Activated naive CD8-positive, alpha-beta T cell treated with anti-CD3 and anti-CD28 coated beads, Interleukin-2, amount 50 U/mL, for 16 hours (primary cell): ENCODE measurements at places on chromosomes 16 and 17.

- no peak for DNase-seq
Observed at GRCh38 chr17:78933025-78933958, 8.1 kb upstream of the TIMP2 start.

- DNase-seq = no peak
Observed at GRCh38 chr17:81499601-81499970, 13.0 kb downstream of the ACTG1 start.

DNA sequence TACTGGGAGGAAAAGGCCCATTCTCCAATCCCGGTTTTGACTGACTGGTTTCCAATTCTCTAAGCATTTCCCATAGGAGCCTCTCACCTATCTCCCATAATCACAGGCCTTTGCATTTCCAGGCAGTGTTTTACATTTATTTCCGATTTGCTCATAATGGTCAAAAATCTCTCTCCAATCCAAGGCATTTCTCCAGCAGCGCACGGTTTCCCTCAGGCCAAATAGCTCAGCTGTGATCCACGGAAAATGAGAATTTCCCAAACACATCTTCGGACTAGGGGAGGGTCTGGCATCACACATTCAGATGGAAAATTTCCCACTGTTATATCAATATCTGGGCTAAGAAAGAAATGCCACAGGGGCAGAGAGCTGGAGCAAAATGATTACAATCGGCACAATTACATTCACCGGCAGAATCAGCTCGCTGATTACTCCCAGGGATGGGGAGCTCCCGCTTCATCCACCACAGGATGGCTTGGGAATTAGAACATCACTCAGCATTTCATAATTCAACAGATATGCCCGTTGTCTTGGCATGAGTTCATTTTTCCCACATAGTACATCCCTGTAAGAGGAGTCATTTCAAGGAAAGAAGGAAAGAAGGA is 6.7 kb downstream of the PIPOX start:
- no peak for DNase-seq

- no peak for DNase-seq
Observed at GRCh38 chr16:12057266-12057665, 80.7 kb downstream of the SNX29 start.

DNA sequence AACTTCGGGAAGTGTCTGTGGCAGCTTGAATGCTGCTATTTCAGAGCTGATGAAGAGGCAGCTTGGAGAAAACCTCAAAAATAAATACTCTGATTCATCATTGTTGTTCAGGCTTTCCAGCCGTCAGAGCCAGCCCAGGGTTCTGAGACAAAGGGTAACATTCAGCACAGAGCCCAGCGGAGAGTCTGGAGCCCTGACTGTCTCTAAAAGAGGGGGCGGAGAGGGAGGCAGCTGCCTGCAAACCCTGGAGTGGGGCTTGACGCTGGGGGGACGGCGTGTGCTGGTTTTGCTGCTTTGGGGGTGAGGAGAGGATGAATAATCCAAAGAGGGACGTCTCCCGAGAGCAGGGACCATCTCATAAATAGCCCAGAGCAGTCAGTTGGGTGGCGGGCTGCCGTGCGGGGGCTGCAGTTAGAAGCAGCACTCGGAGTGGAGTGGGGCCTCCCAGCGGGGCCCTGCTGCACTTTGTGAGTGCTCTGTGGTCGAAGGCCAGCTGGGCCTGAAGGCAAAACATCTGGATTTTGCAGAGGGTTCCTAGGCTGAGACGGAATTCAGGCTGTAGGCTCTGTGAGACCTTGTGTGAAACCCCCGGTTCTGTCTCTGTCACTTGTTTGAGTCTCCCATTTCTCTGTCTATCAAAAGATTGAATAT is 237.8 kb downstream of the PRKCA start:
- DNase-seq = no peak

GRCh38 chr17:5031365-5032082 is 3.7 kb downstream of the SLC52A1 start:
- peak; percentile 64 for DNase-seq

- no peak for DNase-seq
Observed at GRCh38 chr16:19008245-19009169, 24.8 kb downstream of the TMC7 start.

- no peak for DNase-seq
Observed at GRCh38 chr17:1049446-1050225, 52.7 kb downstream of the TIMM22 start.

DNA sequence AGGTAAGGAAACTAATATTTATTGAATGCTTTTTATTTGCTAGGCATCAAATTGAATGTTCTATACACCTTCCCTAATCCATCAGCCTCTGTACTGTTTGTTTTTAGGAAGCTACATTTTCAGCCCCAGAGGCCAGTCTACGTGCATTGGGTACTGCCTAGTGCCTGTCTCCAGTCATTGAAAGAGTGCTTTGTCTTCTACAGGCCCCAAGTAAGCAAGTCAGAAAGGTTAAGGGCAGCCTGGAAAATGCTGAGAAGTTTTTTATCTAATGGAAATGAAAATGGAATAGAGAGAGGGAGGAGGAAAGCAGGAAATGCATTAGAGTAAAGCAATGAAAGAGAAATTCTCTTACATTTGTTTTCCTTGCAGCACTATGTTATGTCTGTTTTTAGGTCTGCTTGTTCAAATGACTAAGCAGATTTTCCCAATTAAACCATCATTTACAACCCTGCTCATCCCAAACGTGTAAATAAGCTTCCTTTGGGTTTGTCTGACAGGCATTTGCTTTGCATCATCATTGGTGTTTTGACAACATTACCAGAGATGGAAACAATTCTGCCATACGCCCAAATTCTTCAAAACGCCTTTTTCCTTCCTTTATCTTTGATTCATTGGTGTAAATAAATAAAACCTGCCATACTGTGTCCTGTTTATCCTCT is 116.0 kb upstream of the GOT2 start:
- DNase-seq = no peak

GRCh38 chr16:70788668-70789594 is 12.0 kb downstream of the VAC14 start:
- no peak for DNase-seq

DNA sequence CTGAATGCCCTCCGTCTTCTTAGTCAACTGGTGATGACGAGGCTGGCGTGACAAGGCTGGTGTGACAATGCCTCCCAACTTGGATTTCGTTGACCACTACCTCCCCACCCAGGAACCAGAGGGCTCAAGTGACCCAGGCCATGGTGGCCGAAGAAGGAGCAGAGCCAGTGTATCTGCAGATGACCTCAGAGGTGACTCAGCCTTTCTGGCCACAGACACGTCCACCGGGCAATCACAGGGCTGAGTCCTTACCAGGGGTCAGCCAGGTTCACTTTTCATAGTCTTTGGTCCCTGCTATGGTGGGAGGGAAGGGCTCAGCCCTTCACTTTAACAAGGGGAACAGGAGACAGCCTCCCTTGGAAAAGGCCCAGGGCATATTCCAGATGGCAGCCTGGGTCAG is 116.3 kb downstream of the MAF start:
- DNase-seq = no peak

DNA sequence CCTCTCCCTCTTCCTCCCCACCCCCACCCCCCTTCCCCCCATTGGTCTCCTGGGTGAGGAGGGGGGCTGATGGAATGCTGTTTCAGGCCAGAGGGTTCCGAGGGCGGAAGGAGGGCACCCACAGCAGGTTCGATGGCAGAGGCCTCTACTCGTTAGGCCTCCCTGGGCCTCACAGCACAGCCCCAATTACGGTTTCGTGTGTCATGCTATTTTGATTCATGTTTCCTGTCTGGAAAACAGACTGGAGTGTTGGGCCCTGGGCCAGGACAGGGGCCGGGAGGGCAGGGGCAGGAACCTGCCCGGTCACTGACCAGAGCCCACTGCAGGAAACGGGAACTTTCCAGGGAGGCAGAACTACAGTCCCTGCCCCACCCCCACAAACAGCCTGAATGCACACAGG is 138.2 kb downstream of the C16orf95 start:
- no peak for DNase-seq

GRCh38 chr17:29163563-29163962 is 16.6 kb downstream of the MYO18A start:
- DNase-seq = no peak

- DNase-seq = no peak
Observed at GRCh38 chr17:78575899-78576298, 1.3 kb downstream of the DNAH17 start.

GRCh38 chr16:24069036-24069590 is 187.0 kb upstream of the CACNG3 start:
- no peak for DNase-seq

DNA sequence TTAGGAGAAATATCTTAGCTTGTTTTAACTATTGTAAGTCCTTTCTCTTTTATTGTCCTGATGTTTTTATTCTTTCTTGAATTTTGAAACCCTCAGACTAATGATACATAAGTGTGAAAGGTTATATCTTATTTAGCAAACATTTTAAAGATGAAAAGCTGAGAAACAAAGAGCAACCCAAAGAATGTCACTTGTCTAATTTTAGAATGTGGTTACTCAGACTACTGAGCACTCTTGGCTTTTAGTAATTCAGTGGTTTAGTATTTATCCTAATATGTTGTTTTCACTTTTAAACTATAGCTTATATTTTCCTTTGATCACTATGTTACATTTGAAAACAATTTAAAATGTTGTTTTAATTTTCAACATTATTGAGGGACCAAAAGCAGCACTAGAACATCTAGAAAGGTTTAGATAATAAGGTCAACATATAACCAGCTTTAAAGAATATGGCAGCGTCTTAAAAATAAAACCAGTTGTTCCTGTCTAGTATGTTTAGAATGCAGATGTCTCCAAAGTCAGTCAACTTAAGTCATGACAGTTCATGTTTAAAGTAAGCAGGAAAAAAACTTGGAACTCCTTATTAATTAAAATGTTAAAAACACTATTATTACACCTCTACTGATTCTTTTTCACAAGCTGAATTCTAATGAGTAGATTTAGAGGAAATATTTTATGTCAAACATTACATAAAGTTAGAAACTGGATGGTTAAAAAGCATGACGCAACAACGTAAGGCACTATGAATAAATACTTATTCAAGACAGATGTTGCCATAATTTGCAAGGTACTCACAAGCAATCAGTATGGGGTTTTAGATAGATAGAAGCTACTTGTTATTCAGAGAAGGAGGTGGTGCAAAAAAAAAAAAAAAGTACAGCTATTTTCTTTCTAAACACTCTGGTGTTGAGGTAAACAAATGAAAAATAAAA is 2.4 kb downstream of the MBTD1 start:
- DNase-seq = no peak

- no peak for DNase-seq
Observed at GRCh38 chr16:83961591-83961990, 6.5 kb upstream of the NECAB2 start.

GRCh38 chr16:1014771-1015495 is 33.4 kb downstream of the SOX8 start:
- DNase-seq = no peak

- no peak for DNase-seq
Observed at GRCh38 chr17:69430488-69430887, 16.0 kb downstream of the MAP2K6 start.

DNA sequence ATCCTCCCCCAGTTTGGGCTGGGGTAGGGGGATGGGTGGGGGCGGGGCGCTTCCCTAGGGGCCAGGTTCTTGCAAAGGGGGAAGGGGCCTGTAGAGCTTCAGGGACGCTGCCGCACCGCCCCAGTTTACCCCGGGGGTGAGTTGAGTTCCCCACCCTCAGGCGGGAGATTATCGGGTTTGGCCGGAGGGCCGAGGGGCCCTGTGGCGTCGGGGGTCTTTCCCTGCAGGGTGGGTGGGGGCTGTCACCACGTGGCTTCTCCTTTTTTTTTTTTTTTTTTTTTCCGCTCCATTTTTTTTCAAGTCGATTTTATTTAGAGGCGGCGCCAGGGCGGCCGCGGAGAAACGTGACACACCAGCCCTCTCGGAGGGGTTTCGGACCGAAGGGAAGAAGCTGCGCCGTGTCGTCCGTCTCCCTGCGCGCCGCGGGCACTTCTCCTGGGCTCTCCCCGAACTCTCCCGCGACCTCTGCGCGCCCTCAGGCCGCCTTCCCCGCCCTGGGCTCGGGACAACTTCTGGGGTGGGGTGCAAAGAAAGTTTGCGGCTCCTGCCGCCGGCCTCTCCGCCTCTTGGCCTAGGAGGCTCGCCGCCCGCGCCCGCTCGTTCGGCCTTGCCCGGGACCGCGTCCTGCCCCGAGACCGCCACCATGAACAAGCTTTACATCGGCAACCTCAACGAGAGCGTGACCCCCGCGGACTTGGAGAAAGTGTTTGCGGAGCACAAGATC is at the start of gene IGF2BP1:
TSS of gene IGF2BP1 (plus strand) at position 283 of the 724 bp plus-strand sequence. CDS start at position 644, 361 bp downstream.
- no peak for DNase-seq

DNA sequence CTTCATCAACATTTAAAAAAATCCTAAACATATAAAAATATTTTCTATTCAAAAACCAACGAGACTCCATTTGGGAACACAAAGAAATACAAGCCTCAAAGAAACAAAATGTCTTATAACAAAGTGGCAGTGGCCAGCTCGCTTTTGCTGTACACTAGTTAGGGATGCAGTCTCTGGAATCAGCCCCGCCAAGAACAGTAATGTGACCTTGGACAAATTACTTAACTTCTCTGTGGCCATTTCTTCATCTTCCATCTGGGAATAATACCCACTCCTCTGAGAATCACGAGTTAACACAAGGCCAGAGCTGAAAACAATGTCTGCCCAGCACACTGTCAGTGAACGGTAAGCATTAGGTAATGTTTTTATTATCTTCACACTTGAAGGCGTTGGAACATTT is 5.6 kb downstream of the STAT5B start:
- DNase-seq = no peak

DNA sequence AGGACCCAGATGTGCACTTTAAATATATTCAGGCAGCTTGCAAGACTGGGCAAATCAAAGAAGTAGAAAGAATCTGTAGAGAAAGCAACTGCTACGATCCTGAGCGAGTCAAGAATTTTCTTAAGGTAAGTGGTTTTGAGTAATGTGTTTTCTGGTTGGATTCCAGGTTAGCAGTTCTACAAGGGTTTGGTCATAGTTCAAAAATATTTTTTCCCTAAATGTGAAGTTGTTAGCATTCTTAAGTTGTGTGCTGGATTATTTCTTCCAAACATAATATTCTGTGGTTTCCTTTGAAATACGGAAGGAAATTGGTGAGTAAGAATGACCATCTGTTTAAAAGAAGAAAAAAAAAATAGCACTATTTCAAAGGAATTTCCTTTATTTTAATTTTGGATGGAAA is 38.4 kb downstream of the PTRH2 start:
- no peak for DNase-seq
